ENCODE measurements at places on chromosomes 11 and 22.
A peak's percentile ranks its signal among the peaks of the same experiment; 100 is the strongest.

DNA sequence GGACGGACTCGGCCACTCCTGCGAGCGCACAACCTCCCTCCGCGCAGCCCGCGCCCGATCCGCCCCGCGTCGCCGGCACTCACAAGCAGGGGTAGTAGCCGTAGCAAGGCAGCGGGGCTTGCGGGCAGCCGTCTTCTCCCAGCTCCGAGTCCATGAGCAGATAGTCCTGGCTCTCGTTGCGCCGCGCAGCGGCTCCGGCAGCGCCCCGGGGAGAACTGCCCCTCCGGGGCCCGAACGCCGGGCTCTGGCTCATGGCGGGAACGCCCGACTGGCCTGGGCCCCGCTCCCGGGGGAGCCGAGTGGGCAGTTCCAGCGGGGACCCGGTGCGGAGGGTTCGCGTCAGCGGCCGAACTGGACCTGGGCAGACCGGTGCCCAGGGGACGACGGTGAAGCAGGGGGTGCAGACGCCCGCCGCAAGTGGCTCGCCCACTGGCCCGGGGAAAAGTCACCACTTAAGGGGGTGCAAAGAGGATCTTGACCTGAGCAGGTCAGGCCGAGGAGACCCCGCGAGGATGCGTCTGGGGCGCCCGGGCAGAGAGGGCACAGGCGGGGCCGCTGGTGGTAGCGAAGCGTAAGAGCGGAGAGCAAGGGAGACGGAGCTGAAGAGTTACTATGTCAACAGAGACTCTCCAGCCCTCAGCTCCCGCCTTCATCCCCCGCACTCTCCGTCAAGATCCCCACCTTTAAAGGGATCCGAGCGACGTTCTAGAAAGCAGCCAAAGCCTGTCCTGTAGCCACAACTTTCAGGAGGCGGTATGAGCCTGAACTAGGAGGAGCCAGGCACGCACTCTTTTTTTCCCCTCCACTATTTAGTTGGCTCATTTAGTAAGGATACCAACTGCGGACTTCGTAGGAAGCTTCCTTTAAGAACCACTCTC lies at the start of gene TRPC6:
Gene TRPC6 (minus strand): TSS at position 757 of the 878 bp plus-strand sequence. CDS start 504 bp downstream, at position 253.
- DNase-seq, result no peak

- DNase-seq, result no peak
Observed at GRCh38 chr11:108289699-108290098, 66.8 kb downstream of the ATM start.

DNA sequence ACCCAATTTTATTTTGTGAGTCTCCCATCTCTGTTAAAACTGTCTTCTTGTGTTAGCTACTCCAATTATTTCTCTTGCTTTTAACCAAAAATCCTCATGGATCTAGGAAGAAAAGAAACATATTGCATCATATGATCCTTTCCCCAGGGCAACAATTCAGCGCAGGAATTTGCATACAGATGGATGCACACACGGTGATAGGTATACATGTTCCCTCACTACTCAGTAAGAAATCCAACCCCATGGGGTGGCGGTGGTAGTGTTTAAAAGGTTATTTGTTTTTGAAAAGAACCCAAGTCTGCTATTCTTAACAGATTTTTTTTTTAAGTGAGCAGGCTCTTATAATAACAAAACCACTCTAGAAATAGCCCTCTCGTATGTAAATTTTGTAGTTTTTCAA lies 4.2 kb upstream of the SYN3 start:
- no peak for DNase-seq

DNA sequence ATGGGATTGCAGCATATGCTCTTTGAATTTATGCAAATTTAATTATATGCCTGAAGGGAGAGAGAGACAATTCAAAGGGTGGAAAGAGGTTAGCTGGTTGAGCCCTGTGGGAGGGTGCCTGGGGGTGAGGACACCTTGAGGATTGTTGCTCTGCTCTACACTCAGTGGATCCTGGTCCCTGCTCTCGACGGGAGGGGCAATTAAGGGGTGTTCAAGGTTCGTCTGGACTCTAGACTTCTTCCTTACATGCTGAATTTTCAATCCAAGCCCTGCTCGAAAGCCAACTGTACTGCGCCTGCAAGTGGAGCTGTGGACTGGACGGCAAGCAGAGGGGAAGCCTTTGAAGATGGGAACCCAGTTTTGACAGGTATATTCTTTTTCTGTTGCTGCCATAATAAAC lies 15.5 kb upstream of the OR5M11 start:
- no peak for DNase-seq

DNA sequence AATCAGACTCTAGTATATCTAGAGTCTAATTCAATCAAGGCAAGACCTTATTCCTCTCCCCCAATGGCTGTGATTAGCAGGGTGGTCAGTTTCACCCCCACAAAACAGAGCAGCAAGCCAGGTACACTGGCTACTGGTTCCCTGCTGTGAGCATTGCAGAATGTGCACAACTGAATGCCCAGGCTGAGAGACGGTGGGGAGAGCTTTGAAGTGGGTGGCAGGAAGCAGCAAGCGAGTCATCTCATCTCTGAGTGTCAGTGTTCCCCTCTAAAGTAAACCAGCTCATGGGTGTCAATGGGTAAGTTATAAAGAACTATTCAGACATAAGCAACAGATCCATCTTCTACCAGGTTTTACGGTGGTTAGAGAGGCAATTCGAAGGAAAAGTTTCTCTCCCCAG lies 37.6 kb downstream of the GAB4 start:
- DNase-seq, result no peak

DNA sequence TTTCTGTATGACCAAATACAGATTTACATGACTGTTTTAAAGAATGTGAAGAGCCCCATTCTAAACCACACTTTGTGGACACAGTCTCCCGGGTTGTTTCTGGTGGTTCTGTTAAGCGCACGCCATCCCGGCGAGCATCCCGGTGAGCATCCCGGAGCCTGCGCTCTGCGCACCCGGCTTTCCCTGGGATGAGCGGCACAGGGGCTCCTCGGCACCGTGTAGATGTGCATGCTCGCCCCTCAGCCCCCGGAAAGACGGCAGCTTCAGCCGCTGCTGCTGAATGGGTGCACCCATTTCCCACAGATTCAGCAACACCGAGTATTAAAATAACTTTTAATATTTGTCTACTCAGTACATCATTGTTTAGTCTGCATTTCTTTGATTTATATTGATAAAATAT lies 36.0 kb downstream of the GLB1L2 start:
- DNase-seq, result no peak

- no peak for DNase-seq
Observed at GRCh38 chr22:46125816-46126765, 24.2 kb upstream of the PPARA start.

GRCh38 chr11:35158701-35159510 lies 19.9 kb downstream of the CD44 start:
- DNase-seq, result no peak

GRCh38 chr11:92827132-92827531 lies 142.3 kb upstream of the MTNR1B start:
- no peak for DNase-seq

- no peak for DNase-seq
Observed at GRCh38 chr11:127059750-127060149, 59.2 kb upstream of the KIRREL3 start.

- DNase-seq, result no peak
Observed at GRCh38 chr22:27627444-27627833, 174.1 kb downstream of the MN1 start.

DNA sequence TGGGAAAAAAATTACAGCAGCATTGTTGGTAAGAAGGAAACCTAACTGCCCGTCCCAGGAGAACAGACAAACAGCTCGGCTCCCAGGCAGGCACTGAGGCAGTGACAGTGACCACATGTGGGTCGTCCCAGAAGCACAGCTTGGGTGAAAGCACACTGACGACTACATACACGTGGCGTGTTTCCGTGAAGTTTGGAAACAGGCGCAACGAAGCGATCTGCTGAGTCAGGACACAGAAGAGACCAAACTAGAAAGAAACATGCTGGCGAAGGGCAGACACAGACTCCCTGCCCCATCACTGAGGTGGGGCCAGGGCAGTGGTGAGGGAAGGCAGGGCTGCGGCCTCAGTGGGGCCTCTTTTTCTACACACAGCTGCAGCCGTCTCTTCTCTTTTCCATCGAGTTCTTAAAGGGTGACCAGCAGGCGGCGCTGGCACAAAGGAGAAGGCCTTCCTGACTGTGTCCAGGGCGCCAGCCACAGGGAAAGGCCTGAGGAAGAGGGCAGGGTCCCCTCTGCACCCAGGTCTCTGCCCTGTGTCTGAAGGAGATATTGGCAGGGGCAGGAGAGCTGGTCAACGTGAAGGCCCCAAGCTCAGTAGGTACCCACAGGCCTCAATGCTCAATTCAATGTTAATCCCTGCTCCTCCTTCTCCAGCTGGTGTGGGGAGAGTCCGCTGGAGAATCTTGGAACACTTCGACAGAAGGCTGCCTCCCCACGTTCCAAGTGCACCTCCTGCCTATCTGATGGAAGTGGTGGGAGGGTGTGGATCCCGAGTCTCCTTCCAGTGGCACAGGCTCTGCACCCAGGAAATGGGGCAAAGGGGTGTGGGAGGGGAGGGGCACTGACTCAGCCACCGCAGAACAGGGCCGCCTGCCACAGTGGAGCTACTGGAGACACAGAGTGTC lies 19.9 kb downstream of the CARS1 start:
- DNase-seq, result peak; percentile 60

DNA sequence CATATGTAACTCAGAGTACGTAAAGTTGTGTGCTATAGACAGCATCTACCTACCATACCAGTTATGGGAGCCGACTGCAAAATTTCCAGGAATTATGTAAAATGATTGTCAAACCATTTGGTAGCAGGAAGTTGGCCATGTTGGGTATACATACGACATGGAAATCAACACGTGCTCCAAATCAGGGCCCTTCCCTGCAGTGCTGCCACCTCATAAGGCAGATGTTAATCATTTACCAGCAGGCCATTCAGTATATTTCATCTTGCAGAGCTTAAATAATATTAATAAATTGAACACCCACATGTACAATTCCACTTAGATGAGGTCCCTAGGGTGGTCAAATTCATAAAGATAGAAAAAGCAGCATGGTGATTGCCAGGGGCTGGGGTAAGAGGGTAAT lies 9.8 kb downstream of the MS4A18 start:
- DNase-seq, result no peak

- no peak for DNase-seq
Observed at GRCh38 chr22:44930016-44930710, 79.6 kb downstream of the PHF21B start.

GRCh38 chr22:22210375-22210774 lies 34.2 kb upstream of the VPREB1 start:
- DNase-seq, result no peak

- DNase-seq, result no peak
Observed at GRCh38 chr11:40825201-40825834, 634.1 kb downstream of the LRRC4C start.

DNA sequence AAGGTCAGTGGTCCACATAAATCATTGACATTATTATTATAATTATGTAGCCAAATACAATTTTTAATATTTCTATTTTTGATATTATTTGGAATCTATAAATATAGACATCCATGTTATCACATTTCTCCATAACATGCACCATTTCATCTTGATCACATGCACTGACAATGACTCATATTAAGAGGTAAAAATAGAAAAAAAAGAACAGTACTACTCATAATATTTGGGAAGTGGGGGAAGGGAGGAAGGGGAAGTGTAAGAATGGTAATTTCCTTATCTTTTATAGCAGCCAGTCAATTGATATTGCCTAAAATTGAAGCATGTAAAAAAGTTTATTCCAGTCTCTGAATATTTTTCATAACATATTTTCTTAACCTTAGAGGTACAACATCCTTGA lies 72.3 kb downstream of the ADM start:
- no peak for DNase-seq

GRCh38 chr11:134612140-134613030 lies 200.3 kb upstream of the B3GAT1 start:
- no peak for DNase-seq

DNA sequence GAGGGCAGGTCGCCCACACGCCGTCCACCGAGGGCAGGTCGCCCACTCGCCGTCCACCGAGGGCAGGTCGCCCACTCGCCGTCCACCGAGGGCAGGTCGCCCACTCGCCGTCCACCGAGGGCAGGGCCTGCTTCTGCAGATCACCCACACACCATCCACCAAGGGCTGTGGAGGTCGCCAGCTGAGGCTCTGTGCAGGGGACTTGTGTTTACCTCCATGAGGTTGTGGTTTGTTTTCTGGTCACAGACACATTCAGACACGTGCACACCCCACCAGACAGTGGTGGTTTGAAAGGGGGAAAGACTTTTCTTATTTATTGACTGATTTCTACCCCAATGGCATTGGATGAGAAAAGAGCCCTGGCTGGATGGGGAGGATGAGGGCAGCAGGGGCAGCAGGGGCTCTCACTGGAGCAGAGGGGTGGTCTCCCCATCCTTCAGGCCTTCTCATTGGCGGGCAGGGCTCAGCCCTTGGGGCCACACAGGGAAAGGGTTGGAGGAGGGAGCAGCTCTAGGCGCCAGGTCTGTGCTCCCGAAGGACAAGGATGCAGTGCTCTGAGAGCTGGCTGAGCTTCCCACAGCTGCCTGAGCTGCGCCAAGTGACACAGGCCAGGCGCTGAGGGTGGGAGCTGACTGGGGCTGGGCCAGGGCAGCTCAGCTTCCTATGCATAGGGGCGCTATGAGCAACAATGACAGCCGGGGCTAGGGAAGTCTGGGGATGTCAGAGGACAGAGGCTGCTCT lies 252.6 kb upstream of the B3GAT1 start:
- DNase-seq, result no peak

- no peak for DNase-seq
Observed at GRCh38 chr22:22773979-22774604, 113.5 kb upstream of the IGLL5 start.

DNA sequence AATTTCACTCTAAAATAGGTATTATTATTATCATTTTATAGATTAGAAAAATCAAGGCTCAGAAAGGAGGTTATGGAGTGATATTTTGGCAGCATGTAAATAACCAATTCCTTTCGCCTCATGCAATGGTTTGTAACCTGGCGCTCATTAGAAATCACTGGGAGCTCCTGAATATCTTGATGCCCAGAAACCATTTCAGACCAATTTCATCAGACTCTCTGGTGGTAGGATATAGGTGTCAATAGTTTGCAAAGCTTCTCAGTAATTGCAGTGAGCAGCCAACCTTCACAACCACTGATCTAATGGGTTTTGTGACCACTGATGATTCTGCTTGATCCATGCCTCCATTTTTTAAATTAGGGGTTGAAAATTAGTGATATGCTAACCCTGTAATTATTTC lies 57.8 kb upstream of the ZC3H12C start:
- no peak for DNase-seq

DNA sequence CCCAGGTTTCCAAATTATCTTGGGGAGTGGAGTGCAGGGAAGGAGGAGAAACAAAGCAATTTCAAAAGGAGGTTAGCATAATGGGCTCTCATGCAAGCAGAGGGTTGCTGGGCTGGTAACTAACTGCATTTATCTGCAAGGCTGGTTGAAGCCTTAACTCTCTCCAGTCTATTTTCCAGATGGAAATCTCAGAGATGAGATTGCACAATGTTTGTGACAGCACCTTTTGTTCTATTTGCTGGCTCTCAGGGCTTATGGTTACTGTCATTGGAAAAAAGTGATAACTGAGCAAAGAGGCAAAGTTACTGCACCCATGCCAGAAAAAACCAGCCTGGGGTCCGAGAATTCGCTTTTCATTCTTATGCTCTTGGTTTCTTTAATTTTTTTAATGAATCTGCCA lies 33.2 kb downstream of the ABCC8 start:
- no peak for DNase-seq

GRCh38 chr11:76653012-76653673 lies 17.4 kb downstream of the LRRC32 start:
- no peak for DNase-seq

GRCh38 chr11:105333153-105333552 lies 193.6 kb upstream of the CARD18 start:
- no peak for DNase-seq

Data from NCI-H1105 (cell line).